SK-N-SH (cell line): ENCODE measurements at places on chromosomes 12 and 14.

GRCh38 chr12:103915306-103915705, 14.9 kb upstream of the HSP90B1 start:
- no peak for DNase-seq

DNA sequence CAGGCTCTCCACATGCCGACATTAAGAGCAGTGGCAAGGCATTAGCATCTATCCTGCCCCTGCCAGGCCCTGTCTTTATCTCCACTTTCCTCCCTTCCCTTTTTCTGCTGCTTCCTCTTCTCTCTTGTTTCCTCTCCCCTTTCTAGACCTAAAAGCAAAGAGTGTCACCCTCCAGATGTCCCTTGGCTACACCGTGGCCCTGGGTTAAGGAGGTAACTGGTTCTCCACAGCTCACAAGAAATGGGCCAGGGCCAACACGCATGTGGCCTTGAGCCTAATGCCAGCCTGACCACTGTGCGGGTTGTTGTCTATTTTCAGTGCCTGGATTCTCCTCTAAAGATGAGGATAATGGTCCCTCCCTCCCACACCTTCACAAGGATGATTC, 41.7 kb upstream of the DDX11 start:
- no peak for DNase-seq

DNA sequence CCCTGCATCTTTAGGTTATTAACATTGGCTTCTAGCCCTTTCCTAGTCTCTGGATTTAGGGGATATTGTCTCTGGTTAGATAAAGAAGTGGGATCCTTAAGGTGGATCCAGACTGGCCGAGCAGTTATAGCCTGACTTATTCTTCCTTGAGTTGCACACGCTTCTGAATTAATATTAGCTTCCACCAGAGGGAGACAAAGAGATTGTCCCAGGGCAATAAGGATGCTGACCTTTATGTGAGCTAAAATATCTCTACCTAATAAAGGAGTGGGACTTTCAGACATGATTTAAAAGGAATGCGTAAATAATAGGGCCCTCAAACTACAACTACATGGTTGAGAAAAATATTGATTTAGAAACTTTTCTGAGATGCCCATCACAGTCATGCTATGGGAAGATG, 139.7 kb downstream of the SLCO1B3 start:
- DNase-seq, result peak; percentile 4

- DNase-seq, result peak; percentile 83
These were observed 18.3 kb upstream of the PLEKHH1 start for GRCh38 chr14:67514650-67515385.

DNA sequence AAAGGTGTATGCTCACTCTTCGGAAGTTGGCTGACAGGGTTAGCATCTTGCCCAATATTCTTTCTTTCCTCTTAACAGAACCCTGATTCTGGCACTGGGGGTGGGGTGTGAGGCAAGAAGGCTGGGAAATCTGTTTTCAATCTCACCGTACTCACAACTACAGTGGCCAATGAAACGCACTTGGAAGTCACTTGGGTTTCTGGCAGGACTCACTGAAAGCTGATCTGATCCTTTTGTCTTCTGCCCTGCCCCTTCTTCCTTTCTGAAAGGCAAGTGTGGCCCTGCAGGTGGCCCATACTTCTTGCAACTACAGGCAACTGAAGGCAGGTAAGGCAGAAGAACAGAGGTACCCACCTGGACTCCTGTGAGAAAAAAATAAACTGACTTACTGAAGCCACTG, 106.9 kb downstream of the STXBP6 start:
- no peak for DNase-seq

- DNase-seq, result no peak
These were observed 10.6 kb downstream of the BCAT1 start for GRCh38 chr12:24938341-24938740.

DNA sequence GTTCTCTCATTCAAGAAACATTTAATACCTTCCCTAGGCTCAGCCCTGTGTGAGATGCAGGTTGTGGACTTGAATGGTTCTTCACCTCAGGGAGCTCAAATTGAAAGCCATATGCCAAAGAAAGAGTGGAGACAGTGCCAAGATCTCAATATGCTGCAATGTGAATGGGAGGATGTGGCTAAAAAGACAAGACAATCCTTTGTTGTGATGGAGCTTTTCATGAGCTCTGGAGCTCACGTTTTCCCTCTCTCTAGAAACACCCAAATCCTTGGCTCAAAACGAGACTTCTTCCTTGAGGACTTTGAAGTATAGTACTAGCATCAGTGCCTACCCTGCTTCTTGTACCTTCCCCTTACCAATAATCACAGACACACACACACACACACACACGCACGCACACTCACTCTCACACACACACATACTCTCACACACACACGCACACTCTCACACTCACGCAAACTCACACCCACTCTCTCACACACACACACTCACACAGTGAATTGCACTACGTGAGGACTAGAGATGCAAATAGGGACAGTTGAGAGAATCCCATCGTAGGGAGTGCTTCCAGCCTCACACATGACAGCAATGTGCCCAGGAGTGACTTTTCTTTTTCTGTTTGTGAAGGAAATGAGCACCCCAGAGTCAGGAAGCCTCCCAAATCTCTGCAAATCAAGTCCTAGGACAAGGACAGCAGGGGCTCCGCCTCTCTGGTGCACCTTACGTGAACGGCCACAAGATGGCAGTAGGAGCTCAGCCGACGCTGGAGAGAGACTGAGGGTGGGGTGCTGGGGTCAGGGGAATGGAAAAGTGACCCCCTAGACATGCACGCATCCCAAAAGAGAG, 231.4 kb downstream of the PCNX1 start:
- DNase-seq, result peak; percentile 85

- DNase-seq, result no peak
These were observed 70.1 kb downstream of the GSC start for GRCh38 chr14:94699831-94700230.

- peak; percentile 62 for DNase-seq
These were observed 815 bp downstream of the NID2 start for GRCh38 chr14:52067873-52068614.

GRCh38 chr12:532908-533565, 73.3 kb downstream of the B4GALNT3 start:
- DNase-seq, result no peak

- DNase-seq, result peak; percentile 54
These were observed 139.2 kb downstream of the TGFB3 start for GRCh38 chr14:75842551-75842950.

DNA sequence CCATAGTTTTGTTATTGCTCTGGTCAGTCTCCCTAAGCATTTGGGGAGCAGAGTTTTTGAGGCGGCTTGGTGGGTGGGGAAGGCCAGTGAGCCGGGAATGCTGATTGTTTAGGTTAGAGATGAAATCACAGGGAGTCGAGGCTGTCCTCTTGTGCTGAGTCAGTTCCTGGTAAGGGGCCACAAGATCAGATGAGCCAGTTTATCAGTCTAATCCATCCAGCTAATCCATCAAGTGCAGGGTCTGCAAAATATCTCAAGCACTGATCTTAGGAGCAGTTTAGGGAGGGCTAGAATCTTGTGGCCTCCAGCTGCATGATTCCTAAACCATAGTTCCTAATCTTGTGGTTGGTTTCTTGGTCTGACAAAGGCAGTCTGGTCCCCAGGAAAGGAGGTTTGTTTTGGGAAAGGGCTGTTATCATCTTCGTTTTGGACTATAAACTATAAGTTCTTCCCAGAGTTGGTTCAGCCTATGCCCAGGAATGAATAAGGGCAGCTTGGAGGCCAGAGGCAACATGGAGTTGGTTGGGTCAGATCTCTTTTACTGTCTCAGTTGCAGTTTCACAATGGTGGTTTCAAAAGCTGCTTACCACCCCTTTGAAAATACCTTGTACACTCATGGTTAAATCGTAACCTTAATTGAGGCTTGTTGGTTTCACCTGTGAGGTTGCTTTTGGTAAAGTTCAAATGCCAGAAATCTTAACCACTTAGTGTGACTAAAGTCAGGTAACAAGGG, 33.6 kb upstream of the HIGD1C start:
- DNase-seq, result no peak

DNA sequence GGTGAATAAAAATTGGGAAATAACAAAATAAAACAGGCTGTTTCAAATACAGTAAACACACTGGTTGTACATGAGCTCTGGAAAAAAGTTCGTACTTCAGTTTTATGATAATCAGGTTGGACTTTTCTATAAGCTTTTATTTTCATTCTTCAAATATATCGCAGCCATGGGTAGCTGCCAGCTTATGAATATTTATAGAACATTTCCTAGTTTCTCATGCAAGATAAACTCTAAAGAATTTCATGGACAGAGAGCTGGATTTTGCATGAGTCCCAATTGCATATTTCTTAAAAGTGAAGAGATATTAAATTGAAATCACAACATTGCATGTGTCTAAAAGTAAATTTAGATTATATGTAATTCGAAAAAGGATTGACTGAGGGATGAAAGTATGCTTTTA, 827.6 kb downstream of the SLC6A15 start:
- DNase-seq, result no peak

DNA sequence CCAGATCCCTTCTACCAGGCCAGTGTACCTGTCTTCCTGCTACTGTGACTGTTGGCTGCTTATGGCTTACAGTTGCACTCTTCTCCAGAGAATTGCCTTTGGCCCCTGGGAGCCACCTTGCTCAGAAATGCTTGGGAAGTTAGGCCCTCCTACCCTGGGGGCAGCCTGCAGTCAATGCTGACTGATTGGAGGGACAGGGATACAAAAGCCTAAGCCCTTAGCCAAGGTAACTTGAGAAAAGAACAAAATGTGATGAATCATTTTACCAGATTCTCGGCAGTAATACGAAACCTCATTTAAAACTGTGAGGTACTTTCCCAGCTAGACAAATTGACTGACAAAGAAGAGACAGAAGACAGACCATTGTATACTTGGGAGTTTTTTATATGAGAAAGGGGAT, 47.3 kb downstream of the PTCSC3 start:
- no peak for DNase-seq

DNA sequence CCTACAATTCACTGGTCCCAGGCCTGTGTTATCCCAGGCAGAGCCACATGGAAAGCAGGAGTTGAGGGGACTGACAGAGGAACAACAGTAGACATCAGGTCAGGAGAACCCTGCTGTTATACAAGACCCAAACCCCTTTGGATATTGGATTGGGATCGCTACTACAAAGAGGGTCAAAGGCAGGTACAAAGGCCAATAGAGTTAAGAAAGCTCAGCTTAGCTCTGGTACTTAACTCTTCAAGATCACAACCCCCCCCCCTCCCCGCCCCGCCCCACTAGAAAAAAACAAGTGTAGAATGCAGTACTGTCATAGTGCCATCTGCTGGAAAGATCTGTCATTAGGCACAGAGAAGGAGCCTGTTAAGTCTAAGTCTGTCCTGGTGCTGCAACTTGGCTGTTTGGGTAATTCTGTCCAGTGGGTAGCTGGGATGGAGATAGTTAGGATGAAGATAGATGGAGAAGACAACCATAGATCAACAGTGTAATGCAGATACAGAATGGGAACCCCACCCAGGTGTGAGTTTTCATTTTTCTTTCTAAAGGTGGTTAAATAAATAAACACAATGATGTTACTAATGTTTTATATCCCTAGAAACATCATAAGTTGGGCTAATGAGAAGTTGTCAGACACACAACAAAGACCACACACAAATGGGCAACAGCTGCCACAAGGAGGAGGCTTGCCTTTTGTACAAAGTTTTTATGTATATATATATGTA, 17.2 kb downstream of the REM2 start:
- DNase-seq, result peak; percentile 72

- no peak for DNase-seq
These were observed 659.8 kb downstream of the VRK1 start for GRCh38 chr14:97456958-97457357.

DNA sequence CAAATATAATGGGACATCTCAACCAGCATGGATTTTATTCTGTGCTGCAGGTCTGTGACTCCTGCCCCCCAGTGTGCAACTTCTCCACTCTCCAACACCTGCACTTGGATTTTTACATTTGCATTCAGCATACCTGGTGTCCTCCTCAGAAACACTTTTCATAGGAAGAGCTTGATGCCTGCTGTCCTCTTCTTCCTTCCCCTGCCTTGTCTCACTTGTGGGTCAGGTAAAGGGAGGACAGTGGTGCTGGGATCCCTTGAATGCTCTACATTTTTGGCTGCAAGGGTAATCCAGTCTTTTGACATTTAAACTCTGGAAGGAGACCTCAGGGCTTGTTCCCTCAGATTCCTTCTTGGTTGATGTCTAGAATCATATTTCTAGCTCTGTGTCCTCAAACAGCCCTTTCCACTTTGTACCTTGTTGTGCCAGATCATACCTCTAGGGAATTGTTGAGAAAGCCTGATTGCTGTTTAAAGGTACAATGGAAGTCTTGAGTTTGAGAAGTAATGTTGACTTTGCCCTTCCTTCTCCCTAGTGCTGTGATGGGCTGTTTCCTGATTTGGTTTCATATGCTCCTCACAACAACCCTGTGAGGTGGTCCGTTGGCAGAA, 12.6 kb downstream of the UBE3B start:
- DNase-seq, result no peak

- DNase-seq, result peak; percentile 81
These were observed 18.9 kb upstream of the SMUG1 start for GRCh38 chr12:54207539-54208294.

DNA sequence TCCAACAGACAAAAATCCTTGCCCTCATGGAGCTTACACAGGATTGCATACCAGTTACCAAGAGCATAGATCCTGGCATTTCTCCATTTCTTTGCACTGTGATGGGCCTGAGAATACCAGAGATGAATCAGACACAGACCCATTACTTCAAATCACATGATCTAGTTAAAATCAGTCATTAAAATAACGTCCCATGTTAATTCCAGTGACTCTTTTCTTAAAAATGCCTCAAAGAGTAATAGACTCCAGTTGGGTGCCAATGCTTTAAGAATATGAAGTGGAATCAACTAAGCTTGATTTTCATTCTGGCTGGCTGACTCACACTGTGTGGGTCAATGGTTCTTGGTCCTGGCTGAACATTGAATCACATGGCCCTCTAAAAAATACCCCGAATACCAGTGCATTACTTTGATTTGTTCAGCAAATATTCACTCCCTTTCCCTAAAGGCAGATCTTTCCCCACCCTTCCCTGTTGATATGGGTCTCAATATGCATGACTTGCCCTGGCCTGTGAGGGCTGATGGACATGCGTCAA, 11.0 kb downstream of the ASB2 start:
- DNase-seq, result no peak
